ENCODE measurements at places on chromosomes 11 and 22. TPM values are rescaled to one million over a fixed set of nuclear protein-coding genes. Genes with fewer than 3 reads are reported as not detected.

CHRM1 gene
- not detected for total RNA-seq

GRCh38 chr22:24214467-24215285, 30.2 kb downstream of the GGT5 start:
- no peak for DNase-seq

DNA sequence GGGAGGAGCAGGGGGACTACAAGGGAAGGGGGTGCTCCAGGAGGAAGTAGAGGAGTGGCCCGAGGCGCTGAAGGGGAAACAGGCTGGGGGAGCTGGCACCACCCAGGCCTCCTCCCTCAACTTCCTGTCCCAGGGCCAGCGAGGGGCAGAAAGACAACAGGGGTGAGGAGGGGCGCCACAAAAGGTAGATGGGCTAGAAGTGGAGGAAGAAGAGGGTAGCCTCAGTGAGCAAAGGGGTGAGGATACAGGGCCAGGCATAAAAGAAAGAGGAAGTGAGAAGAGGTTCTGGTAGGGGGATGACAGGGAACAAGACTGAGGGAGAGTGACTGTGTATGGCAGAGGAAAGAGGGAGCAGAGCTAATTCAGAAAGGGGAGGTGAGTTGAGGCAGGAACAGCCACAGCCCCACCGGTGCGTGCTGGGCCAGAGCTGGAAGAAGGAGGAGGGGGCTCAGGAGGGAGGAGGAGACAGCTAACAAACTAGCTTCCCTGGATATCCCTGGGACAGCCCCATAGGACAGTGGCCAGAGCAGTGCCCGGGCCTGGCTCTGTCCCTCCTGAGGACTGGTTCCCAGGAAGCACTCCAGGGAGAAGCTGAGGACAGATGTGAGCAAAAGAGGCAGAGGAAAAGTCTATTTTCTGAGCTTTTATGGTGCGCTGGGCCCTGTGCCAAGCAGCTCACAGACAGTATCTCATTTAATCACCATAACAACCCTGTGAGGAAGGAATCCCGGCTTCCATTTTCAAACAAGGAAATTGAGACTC, 8.5 kb downstream of the DCHS1 start:
- DNase-seq = no peak

GRCh38 chr11:69481393-69481844, at the start of gene LINC01488:
Gene LINC01488, plus strand, starts transcription at chr11:69481663.
- DNase-seq = no peak

GRCh38 chr22:28051787-28052356, 132.8 kb upstream of the PITPNB start:
- no peak for DNase-seq

RAB36 gene
- 3.2 TPM for total RNA-seq

DNA sequence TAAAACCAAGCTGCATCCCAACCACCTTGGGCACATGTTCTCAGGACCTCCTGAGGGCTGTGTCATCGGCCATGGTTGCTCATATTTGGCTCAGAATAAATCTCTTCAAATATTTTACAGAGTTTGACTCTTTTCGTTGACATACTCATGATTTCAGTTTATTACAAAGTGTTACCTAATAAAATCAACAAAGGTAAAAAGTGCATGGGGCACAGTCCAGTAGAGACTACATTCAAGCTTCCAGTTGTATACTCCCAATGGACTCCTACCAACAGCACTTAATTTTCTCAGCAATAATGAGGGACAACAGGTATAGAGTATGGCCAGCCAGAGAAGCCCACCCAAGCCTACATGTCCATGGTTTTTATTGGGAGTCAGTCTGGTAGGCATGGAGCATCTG, 347.9 kb upstream of the FAT3 start:
- DNase-seq = no peak

DNA sequence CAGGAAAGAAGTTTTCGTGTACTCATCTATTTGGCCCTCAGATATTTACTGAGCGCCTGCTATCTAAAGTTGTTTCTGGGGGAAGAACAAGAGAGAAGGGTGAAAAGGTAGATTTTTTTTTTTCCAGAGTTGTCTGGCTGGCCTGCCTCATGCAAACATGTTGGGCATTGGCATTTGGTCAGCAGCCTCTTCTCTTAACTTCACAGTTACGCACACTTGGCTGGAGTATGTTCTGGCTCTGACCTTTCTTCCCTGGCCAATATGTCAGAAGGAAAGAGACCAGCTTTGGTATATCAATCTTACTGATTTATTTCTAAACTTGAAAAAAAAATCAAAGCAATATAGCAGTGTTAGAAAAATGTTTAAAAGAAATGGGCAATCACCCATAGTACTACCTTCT, 54.2 kb upstream of the GRAMD1B start:
- DNase-seq = no peak

- DNase-seq = no peak
These were observed 9.7 kb downstream of the CHRM1 start for GRCh38 chr11:62911137-62912130.

GRCh38 chr11:122601141-122602125, 54.1 kb upstream of the UBASH3B start:
- DNase-seq = no peak

Data from mesenteric fat pad (tissue), 1 donor.